ENCODE measurements at places on chromosomes 12 and 14. TPM values are rescaled to one million over a fixed set of nuclear protein-coding genes. Genes with fewer than 3 reads are reported as not detected.

SMCO2 gene
- total RNA-seq, result not detected

C14orf180 gene
- not detected for total RNA-seq

SLC17A8 gene
- total RNA-seq, result not detected

CCDC38 gene
- total RNA-seq, result 0.10 TPM

GDF3 gene
- total RNA-seq, result 0.96 TPM

ACSS3 gene
- total RNA-seq, result 0.19 TPM

ACOT4 gene
- total RNA-seq, result 0.38 TPM

TBX5 gene
- total RNA-seq, result not detected

ARID2 gene
- total RNA-seq, result 25.5 TPM

FGF23 gene
- total RNA-seq, result not detected

B4GALNT1 gene
- not detected for total RNA-seq

KRT74 gene
- not detected for total RNA-seq

AVPR1A gene
- not detected for total RNA-seq

SLC5A8 gene
- total RNA-seq, result not detected

PELI2 gene
- 11.3 TPM for total RNA-seq

LRTM2 gene
- 0.10 TPM for total RNA-seq

ACADS gene
- 12.8 TPM for total RNA-seq

LYZ gene
- total RNA-seq, result not detected

AMDHD1 gene
- total RNA-seq, result not detected

SUPT16H gene
- 68.9 TPM for total RNA-seq

TEDC1 gene
- 11.1 TPM for total RNA-seq

KRT71 gene
- total RNA-seq, result not detected

WNT1 gene
- not detected for total RNA-seq

KRT5 gene
- not detected for total RNA-seq

ASB2 gene
- not detected for total RNA-seq

TCTN1 gene
- 13.4 TPM for total RNA-seq

TSPAN8 gene
- total RNA-seq, result not detected

CIT gene
- 11.8 TPM for total RNA-seq
